ENCODE measurements at places on chromosomes 12 and 14.

DNA sequence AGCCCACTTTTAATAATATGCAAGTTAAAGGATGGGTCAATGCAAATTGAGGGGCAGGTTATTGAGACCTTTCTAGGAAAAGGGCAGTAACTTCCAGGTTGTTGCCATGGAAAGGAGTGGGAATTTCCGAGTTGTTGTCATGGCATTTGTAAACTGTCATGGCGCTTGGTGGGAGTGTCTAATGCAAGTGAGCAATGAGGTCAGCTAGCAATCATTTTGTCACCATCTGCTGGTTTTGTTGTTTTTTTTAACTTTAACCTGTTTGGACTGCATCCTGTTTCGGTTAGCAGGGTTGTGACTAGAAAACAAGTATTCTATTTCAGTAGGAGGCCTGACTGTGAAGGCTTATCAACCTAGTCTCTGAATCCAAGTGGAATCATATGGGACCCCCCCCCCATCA is 85.8 kb upstream of the TSPAN11 start:
- DNase-seq: no peak

GRCh38 chr12:132503618-132504204 is 13.8 kb downstream of the FBRSL1 start:
- DNase-seq: no peak

GRCh38 chr14:98962118-98962517 is 309.9 kb downstream of the BCL11B start:
- DNase-seq: no peak

- DNase-seq: no peak
Observed at GRCh38 chr12:31780096-31780495, 51.3 kb upstream of the AMN1 start.

GRCh38 chr12:47022296-47022695 is 57.1 kb upstream of the PCED1B start:
- DNase-seq: no peak

GRCh38 chr12:118059341-118060191 is 1.4 kb downstream of the WSB2 start:
- no peak for DNase-seq

- no peak for DNase-seq
Observed at GRCh38 chr14:22464422-22465142, 124.4 kb downstream of the DAD1 start.

DNA sequence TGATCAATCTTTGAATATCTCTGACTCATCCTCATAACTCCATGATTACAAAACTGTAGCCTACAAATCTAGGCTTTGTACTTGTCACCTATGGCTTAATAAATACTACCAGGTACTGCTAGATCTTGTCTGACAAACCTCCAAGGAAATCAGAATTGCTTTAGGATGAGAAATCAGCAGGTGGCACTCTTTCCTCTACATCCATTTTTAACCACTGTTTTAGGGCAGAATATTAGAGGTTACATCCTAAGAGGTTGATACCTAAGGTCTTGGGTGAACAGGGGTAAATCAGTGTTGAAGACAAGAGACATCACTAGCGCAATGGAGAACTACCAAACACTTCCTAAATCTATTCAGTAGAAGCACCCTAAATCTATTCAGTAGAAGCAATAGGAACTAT is 63.1 kb upstream of the SOX5 start:
- DNase-seq: no peak

- no peak for DNase-seq
Observed at GRCh38 chr12:128449146-128449894, 182.3 kb downstream of the TMEM132C start.

DNA sequence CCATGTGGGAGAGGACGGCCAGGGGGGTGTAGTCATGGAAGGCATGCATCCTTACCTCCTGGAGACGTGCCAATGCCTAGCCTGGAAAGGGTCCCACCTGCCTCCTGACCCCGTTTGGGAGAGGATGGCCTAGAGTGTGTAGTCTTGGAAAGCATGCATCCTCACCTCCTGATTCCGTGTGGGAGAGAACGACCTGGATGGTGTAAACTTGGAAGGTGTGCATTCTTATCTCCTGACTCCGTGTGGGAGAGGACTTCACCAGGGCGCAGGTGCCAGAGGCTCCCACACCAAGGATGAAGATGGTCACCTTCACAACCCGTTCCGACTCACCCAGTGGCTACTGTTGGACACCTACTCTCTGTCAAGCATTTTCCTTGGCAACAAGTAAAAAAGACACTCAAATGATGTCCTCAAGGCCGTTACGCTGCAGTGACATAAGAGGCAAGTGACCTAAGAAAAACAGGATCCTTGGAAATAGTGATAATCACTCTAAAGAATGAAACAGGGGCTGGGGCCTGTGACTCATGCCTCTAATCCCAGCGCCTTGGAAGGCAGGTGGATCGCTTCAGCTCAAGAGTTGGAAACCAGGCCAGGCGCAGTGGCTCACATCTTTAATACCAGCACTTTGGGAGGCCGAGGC is 37.5 kb upstream of the FZD10 start:
- no peak for DNase-seq

GRCh38 chr14:100286484-100287191 is 19.6 kb downstream of the SLC25A29 start:
- no peak for DNase-seq

DNA sequence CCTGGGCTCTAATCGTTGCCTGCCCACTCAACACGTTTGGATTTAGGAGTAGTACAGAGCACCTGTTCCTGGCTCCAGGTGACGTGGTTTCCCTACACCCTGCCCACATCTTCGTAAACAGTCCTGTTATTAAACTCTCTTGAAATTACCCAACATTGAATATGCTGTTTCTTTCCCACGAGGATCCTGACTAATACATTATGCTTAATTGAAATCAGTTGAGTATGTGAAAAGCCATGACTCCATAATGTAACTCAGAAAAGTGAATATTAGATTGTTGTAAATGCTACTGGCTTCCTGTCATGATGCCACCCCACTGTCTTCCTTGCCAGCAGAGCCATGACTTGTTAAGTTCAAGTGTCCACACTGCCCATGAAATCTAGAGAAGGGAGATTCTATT is 21.6 kb downstream of the AK7 start:
- DNase-seq: no peak

GRCh38 chr12:93180566-93180965 is 197.2 kb upstream of the NUDT4 start:
- DNase-seq: no peak

- no peak for DNase-seq
Observed at GRCh38 chr14:35861204-35861868, 35.2 kb downstream of the BRMS1L start.

GRCh38 chr12:71567537-71567936 is 96.1 kb downstream of the ZFC3H1 start:
- DNase-seq: no peak

GRCh38 chr12:54486173-54486867 is 11.2 kb upstream of the NCKAP1L start:
- no peak for DNase-seq

- DNase-seq: no peak
Observed at GRCh38 chr12:43655586-43655985, 103.0 kb downstream of the PUS7L start.

DNA sequence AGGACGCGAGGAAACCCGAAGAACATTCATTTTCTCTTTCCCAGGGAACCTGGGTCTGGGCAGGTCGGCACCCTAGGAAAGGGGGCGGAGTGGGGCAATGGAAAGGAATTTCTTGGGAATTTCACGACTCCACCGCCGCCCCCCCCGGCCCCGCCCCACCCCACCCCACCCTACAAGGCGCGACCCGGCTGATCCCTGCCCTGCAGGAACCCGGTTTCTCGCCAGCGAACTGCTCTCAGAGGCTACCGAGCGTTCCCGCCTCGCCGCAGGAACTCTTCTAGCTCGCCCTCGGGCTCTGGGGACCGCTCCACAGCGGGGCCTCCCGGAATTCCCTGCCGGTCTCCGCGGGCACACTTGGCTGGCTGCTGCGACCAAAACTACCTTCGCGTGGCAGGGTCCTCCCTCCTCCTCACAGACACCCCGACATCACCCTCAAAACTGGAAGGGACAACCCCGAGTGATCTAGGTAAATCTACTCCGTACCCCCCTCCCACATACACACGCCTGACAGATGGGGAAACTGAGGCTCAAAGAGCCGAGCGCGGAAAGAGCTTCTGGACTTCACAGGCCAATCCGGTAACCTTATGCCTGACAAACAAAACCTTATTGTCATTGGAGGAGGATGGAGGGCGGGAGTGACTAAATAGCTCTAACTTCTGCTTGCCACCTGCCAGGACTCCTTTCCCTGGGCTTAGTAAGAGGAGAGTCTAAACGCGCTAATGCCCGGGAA is 785 bp upstream of the ACTN1 start:
- peak; percentile 34 for DNase-seq

GRCh38 chr14:90228478-90228877 is 27.9 kb upstream of the PSMC1 start:
- no peak for DNase-seq

GRCh38 chr14:26867171-26867757 is 269.4 kb upstream of the NOVA1 start:
- peak; percentile 52 for DNase-seq

DNA sequence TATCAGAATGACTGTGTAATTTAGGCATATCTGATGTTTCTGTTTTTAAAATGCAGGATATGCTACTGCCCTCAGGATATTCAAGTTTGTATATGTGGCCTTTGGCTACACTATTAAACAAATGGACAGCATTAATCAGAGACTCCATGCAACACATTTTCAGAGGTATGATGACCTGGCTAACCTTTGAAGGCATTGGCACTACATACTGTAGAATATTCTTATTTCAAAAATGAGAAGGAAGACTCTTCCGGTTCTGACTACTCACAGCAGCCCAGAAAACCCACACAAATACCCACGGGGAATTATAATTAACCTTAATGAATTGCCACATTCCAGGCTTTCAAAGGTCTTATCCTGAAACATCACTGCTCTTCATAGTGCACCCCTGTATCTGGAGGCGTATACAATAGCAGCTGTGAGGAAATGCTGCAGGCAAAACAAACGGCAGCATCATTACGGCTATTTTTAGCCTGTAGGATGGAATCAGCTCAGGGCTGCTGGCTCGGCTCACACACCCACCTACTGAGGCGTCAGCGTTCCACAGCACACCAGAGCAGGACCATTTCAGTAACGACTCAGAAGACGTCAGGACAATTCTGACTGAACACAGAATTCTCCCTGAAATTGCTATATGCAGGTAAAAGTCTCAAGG is 648.5 kb downstream of the RPS29 start:
- peak; percentile 77 for DNase-seq

DNA sequence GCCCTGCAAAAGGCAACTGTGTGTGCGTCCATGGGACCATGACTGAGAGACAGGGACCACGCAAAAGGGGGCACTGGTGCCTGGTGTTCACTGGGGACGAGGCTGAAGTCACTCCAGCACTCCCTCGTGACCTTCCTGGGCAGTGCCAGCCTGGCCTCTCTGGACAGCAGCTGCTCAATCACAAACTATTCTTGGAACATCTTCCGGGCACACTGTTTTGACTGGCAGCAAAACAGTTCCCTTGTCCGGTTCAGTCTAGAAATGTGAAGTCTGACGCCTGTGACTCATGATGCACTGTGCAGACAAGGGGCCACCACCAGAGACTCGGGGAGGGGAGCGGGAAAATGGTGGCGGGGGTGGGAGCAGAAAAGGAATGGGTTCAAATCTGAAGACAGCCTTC is 20.8 kb downstream of the SNRNP35 start:
- DNase-seq: no peak

GRCh38 chr12:130494736-130495135 is 157.0 kb downstream of the PIWIL1 start:
- DNase-seq: no peak

DNA sequence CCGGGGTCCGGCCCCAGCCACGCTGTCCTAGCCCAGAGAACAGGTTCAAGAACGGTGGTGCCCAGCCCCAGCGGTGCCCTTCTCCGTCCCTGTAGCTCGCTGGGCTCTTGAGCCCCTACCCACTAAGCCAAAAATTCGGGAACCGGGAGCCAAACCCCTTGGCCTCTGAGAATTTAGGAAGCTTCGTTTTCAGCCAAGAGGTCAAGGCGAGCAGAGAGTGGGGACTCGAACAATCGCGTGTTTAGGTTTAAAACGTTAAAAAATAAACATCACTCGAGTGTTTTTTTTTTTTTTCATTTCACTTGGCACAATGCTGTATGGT is 6.2 kb downstream of the SIX1 start:
- DNase-seq: no peak

DNA sequence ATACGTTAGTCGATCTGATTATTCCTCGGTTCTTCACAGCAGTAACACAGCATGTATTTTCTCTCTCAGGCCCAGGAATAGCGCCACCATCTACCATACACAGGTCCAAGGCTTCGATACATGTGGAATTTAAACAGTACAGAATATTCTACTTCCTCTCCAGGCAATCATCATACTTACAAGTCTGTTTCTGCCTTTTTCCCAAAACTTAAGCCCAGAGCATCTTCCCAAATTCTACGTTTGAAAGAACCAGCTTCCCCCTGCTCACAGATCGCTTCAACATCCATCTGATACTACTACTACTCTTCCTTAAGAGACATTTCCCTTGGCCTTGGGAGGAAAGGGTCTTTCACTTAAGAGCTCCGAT is 626 bp downstream of the TXNDC16 start:
- peak; percentile 51 for DNase-seq

- no peak for DNase-seq
Observed at GRCh38 chr12:25625146-25625545, 72.1 kb upstream of the LMNTD1 start.

GRCh38 chr12:68001486-68002466 is 12.5 kb downstream of the IFNG-AS1 start:
- DNase-seq: peak; percentile 10

DNA sequence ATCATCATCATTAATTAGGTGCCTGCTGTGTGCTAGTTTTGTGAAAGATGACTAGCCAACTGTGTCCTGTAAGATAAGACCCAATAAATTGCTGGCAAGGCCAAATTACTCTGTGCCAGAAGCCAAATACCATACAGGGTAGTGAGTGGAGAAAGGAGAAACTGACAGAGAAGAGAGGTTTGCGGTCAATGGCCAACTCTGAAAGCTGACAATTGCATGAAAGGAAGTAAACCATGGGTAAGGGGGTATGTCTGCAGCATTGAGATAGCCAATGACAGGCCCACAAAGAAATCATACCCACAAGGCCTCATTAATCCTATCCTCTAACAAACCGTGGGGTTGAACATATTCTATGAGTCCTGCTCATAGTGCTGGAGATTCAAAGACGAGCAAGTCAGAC is 236.6 kb upstream of the CCDC196 start:
- DNase-seq: no peak

- no peak for DNase-seq
Observed at GRCh38 chr12:2528001-2528400, 266.8 kb upstream of the FKBP4 start.

- no peak for DNase-seq
Observed at GRCh38 chr12:82801951-82802610, 115.4 kb downstream of the TMTC2 start.

- DNase-seq: no peak
Observed at GRCh38 chr14:68822132-68822651, 29.3 kb upstream of the ZFP36L1 start.

DNA sequence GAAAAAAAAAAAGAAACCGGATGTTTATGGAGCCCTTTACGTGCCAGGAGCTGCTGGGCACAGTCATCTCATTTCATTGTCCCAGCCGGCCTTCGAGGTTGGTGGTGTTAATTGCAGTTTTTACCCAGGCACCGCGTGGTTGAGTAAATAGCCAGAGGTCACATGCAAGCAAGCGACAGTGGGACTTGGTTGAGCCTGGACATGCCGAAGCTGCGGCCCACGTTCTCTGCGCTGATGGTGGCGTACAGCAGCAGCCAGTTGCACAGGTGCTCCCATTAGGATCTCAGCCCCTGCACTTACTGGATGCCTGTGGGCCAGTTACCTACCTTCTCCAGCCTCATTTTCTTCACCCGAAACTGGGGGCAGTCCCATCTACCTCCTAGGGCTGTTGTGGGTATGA is 54.0 kb downstream of the TSPAN9 start:
- DNase-seq: peak; percentile 68

GRCh38 chr12:122788387-122788786 is 14.0 kb downstream of the CCDC62 start:
- DNase-seq: no peak

Data from NCI-H2081 (cell line).